ENCODE measurements at places on chromosomes 3 and 15. TPM values are rescaled to one million over a fixed set of nuclear protein-coding genes. Genes with fewer than 3 reads are reported as not detected.
A peak's percentile ranks its signal among the peaks of the same experiment; 100 is the strongest.

DNA sequence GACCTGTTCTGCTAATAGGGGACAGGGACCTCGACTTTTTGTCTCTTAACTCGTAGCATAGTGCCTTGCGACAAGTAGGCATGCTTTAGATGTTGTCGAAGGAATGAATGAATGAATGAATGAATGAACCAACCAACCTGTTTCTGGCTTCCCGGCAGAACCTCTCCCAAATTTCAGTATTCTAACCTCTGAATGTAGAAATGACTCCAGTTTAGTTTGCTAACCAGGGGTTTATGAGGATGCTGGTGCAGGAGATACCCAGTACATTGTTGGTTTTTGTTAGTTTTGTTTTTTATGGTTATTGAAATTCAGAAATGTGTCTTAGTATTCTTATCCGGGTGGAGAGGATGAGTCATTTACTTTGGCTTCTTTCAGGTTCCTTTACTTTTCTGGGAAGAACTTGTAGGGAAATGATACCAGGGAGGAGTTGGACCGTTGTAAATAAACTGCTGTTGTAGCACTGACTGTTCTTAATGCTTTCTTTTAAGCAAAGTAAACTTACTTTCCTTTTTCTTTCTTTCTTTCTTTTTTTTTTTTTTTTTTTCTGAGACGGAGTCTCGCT is 29.6 kb upstream of the EHHADH start:
- H3K27me3 ChIP-seq = no peaks in the 10 kb centered on the region
- H3K27ac ChIP-seq = peak overlapping the region; percentile 87
- H3K4me3 ChIP-seq = peak overlapping the region; percentile 70
- H3K36me3 ChIP-seq = no peaks in the 10 kb centered on the region
- H3K4me1 ChIP-seq = peaks cover 12% of the 10 kb centered on the region
- no peak for DNase-seq

DNA sequence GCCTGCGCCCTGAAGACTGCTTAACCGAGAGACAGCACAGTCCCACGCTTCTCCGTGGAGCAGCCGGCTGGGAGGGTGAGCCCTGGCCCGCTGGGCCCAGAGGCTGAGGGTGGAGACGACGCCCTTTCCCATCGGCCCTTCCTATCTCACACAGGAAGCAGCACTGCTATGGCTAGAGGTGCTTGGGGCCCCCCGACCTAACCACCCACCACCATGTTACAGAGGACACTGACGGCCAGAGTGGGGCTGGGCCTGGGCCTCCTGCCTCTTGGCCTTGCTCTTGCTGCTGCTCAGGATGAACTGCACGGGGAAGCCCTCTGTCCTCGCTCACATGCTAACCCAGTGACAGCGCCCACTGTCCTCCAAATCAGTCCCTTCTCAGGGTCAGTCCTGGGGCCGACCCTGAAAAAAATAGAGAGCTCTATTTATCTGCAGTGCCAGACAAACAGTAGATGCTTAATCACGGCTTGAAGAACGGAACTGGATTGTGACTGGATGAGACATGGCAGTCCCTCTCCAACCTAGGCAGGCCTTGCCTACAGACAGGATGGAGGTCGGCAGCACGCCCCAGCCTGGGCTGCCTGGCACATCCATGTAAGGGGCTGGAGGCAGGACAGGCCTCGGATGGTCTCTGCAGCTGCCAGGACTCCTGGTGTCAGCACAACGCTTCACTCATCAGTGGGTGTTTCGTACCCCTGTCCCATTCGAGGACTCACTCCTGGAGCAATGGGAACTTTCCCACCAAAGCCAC is 14.2 kb downstream of the TMEM44 start:
- no peaks in the 10 kb centered on the region for H3K36me3 ChIP-seq
- H3K4me1 ChIP-seq = no peaks in the 10 kb centered on the region
- no peak overlapping the region for H3K4me3 ChIP-seq
- DNase-seq = no peak

- H3K36me3 ChIP-seq = no peaks in the 10 kb centered on the region
- H3K27ac ChIP-seq = no peak overlapping the region
- no peak overlapping the region for H3K4me3 ChIP-seq
Measured at GRCh38 chr3:193865896-193866480, 270.0 kb upstream of the HES1 start.

- no peak overlapping the region for H3K4me3 ChIP-seq
- no peaks in the 10 kb centered on the region for H3K27me3 ChIP-seq
- peak; percentile 22 for DNase-seq
- peak overlapping the region; percentile 18 for H3K27ac ChIP-seq
Measured at GRCh38 chr3:28151608-28152228, 89.7 kb upstream of the CMC1 start.

- no peaks in the 10 kb centered on the region for H3K27me3 ChIP-seq
- no peak overlapping the region for H3K4me3 ChIP-seq
- no peaks in the 10 kb centered on the region for H3K4me1 ChIP-seq
- H3K27ac ChIP-seq = no peak overlapping the region
Measured at GRCh38 chr3:139202226-139202958, 141.4 kb upstream of the MRPS22 start.

DNA sequence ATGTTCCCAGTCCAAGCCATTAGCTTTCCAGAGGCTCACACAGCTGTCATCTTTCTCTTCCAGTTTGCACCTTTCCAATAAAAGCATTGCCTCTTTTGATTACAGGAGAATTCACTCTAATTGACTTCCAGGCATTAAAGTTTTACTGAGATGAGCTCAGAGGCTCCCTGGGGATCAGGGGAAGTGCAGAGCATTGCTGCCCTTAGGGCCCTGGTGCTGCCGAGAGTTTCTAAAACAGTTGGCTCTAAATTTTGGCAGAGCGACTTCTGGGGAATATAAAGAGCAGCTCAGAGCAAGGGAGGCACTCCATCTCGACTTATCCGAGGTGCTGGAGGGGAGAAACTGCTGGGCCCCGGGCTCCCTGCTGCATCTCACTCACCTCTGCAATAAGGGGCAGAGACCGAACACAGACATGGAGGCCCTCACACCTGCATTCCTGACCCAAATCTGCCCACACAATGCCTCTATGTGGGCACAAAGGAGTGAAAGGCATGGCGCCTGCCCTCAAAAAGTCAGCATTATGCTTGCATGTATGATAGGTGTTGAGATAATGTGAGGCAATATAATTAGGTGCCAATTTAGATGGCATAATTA is 61.7 kb downstream of the SCN11A start:
- no peaks in the 10 kb centered on the region for H3K4me1 ChIP-seq
- DNase-seq = no peak
- no peak overlapping the region for H3K4me3 ChIP-seq
- no peaks in the 10 kb centered on the region for H3K36me3 ChIP-seq

DNA sequence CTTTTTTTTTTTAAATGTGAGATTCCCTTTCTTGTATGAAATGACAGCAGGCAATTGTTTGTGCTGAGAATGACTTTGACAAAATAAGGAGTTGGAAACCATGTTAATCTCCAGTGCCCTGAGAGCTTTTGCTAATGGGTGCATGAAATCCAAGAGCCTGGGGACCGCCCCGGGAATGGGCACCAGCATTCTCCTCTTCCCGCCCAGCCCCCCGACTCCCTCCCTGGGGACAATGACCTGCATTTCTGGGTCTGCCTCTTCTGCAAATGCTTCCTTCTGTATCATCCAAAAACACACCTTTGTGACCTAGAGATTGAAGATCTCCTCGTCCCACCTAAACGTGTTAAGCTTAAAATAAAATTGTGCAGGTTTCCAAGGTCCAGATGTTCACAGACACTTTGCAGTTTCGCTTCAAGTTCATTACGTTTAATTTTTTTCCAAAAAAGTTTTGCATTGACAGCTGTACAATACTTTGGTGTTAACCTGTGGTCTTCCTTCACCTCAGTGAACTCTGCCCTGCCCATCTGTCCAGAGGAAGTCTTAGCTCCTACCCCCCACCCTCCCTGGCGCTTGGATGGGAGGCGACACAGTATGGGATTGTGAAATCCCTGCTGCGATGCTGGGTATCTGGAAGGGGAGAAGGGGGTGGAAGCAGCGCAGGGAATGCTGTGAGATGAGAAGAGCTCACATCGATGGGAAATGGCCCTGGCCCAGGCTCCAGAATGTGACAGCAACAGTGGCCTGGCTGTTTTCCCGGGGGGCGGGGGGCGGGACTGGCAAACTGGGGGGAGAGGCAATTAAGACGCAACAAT is 50.1 kb downstream of the TLE3 start:
- H3K36me3 ChIP-seq = no peaks in the 10 kb centered on the region
- H3K4me1 ChIP-seq = peaks cover 19% of the 10 kb centered on the region
- no peak for DNase-seq
- H3K27ac ChIP-seq = no peak overlapping the region
- no peak overlapping the region for H3K4me3 ChIP-seq
- H3K27me3 ChIP-seq = no peaks in the 10 kb centered on the region

DNA sequence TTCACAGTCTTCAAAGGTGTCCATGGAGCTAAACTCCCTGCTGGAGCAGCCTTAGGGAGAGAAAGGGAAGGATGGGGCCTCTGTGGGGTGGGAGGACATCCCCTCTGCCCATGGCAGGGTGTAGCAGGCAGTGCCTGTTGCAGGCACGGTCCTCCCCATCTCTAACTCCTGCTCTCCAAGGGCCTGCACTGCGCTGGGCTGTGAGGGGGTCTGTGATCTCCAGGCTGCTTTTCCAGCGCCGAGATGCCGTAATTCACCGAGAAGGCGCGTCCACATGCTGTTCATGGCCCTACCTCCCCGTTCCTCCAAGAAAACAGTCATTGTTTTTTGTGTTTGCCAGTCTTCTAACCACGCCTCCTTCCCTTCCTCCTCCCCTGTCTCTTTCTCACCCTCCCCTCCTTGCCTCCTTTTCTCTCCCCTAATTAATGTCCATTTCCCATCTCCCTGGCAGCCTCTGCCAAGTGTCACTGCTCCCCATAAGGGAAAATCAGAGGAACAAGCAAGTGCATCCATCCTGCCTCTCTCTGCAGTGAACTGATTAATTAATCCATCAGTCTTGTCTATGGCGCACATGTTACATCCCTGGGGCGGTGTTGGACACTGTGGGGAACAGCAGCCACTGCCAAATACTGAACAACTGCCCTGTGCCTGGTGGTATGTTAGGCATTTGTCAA is 17.7 kb upstream of the LAMP3 start:
- H3K27ac ChIP-seq = no peak overlapping the region
- H3K4me1 ChIP-seq = peaks cover 11% of the 10 kb centered on the region
- no peaks in the 10 kb centered on the region for H3K27me3 ChIP-seq
- H3K36me3 ChIP-seq = no peaks in the 10 kb centered on the region
- DNase-seq = no peak

DNA sequence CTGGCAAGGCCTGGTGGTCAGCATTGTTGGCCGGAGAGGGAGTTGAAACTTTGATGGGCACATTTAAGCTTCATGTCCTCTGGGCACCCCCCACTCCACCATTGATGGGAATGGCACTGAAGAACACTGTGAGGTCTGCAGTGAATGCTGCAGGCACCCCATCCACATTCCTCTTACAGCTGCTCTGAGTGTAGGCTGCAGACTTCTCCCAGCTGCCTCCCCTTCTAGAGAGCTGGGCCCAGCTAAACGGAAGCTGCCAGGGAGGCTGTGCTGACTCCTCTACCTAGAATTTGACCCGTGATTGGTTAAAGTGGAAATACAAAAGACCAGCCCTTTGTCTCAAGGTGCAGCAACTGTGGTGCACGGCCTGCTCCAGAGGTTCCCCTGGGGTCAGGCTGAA is 10.6 kb downstream of the TMEM158 start:
- no peaks in the 10 kb centered on the region for H3K36me3 ChIP-seq
- H3K27ac ChIP-seq = no peak overlapping the region
- H3K4me3 ChIP-seq = no peak overlapping the region
- peaks cover 19% of the 10 kb centered on the region for H3K4me1 ChIP-seq
- no peak for DNase-seq

- H3K27me3 ChIP-seq = no peaks in the 10 kb centered on the region
- no peak for DNase-seq
- no peak overlapping the region for H3K27ac ChIP-seq
- no peaks in the 10 kb centered on the region for H3K36me3 ChIP-seq
Measured at GRCh38 chr3:21062831-21063294, 688.1 kb downstream of the ZNF385D start.

DNA sequence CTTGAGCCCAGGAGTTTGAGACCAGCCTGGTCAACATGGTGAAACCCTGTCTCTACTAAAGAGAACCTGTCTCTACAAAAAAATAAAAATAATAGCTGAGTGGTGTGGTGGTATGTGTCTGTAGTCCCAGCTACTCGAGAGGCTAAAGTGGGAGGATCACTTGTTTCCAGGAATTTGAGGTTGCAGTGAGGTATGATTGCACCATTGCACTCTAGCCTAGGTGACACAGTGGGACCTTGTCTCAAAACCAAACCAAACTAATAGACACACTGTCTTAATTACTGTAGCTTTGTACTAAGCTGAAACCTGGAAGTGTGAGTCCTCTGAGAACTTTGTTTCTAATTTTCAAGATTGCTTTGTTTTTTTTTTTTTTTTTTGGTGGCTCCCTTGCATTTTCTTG is 30.4 kb downstream of the MGA start:
- H3K36me3 ChIP-seq = no peaks in the 10 kb centered on the region
- no peak for DNase-seq
- H3K27ac ChIP-seq = no peak overlapping the region
- no peaks in the 10 kb centered on the region for H3K27me3 ChIP-seq
- H3K4me3 ChIP-seq = no peak overlapping the region
- peaks cover 11% of the 10 kb centered on the region for H3K4me1 ChIP-seq

GRCh38 chr3:140472306-140473020 is 205.4 kb upstream of the TRIM42 start:
- H3K4me3 ChIP-seq = no peak overlapping the region
- H3K27me3 ChIP-seq = no peaks in the 10 kb centered on the region
- H3K36me3 ChIP-seq = no peaks in the 10 kb centered on the region
- H3K27ac ChIP-seq = no peak overlapping the region
- H3K4me1 ChIP-seq = peaks cover 4% of the 10 kb centered on the region
- DNase-seq = no peak

GRCh38 chr15:43370975-43371974 is at the start of the genes TUBGCP4 and ZSCAN29:
TSS of gene TUBGCP4 (plus strand) at chr15:43371101. CDS start at chr15:43371355, 254 bp downstream.
TSS of gene ZSCAN29 (minus strand) at chr15:43371043. CDS start at chr15:43369913, 1,130 bp downstream.
- H3K4me1 ChIP-seq = peaks cover 11% of the 10 kb centered on the region
- no peaks in the 10 kb centered on the region for H3K27me3 ChIP-seq
- DNase-seq = peak; percentile 84
- no peaks in the 10 kb centered on the region for H3K36me3 ChIP-seq
- H3K4me3 ChIP-seq = peak within 1 kb of the TSS; percentile 95
- H3K27ac ChIP-seq = peak within 1 kb of the TSS; percentile 42

DNA sequence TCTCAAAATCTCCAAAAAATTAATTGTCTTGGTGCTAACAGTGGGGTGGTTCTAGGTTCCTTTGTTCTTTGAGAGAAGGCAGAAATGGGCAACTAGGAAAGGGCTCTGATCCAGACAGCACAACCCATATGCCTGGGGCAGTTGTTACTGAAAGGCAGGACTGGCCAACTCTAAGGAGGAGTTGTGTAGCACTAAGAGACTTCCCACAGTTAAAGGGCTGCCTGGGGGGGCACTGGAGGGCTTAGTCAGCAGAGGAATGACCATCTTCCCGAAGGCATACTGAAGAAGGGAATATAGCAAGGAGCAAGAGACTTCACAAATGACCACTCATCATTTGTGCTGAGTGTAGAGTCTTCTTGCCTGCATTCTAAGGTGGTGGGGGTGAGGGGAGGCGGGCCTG is 15.8 kb downstream of the ILDR1 start:
- DNase-seq = no peak
- H3K36me3 ChIP-seq = no peaks in the 10 kb centered on the region
- no peak overlapping the region for H3K4me3 ChIP-seq
- no peak overlapping the region for H3K27ac ChIP-seq

- H3K4me1 ChIP-seq = peaks cover 17% of the 10 kb centered on the region
- H3K4me3 ChIP-seq = no peak overlapping the region
- H3K27me3 ChIP-seq = no peaks in the 10 kb centered on the region
- no peak overlapping the region for H3K27ac ChIP-seq
Measured at GRCh38 chr15:72902245-72902918, 118.8 kb upstream of the ADPGK start.

The TPRG1 gene
- total RNA-seq = 15.9 TPM

The PTPN23 gene
- 141 TPM for total RNA-seq

The SPESP1 gene
- 67.1 TPM for total RNA-seq

The KLHDC8B gene
- 56.6 TPM for total RNA-seq

The GPR171 gene
- total RNA-seq = 0.62 TPM

The GLDN gene
- total RNA-seq = 1.3 TPM

The LRRN1 gene
- total RNA-seq = 58.9 TPM

The SLC22A14 gene
- 9.4 TPM for total RNA-seq

The CHRFAM7A gene
- total RNA-seq = 23.1 TPM

The SLC2A2 gene
- not detected for total RNA-seq

The ATP10A gene
- 22.8 TPM for total RNA-seq

The CP gene
- total RNA-seq = 10.3 TPM
